NB4 (cell line): ENCODE measurements at places on chromosomes 16 and 17.

DNA sequence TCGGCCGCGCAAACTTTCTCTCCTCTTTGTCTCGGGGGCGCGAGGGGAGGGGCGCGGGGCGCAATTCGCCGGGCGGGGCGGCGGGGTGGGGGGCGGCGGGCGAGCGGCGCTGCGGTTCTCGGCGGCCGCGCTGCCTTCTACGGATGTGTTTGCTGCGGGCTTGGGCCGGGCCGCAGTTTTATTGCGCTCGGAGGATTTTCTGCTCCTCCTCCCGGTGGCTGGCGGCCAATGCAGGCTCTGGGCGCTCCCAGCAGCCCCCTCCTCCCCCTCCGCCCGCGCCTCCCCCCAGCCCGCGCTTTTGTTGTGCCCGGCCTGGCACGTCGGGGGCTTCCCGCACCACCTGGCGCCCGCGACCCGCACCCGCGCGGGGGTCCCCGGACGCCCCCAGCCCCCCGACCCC lies at the start of gene TIMP2:
TSS of gene TIMP2 (minus strand) at position 154 of the 400 bp plus-strand sequence. CDS start 299 bp downstream, outside the sequence.
- DNase-seq = peak; percentile 89

DNA sequence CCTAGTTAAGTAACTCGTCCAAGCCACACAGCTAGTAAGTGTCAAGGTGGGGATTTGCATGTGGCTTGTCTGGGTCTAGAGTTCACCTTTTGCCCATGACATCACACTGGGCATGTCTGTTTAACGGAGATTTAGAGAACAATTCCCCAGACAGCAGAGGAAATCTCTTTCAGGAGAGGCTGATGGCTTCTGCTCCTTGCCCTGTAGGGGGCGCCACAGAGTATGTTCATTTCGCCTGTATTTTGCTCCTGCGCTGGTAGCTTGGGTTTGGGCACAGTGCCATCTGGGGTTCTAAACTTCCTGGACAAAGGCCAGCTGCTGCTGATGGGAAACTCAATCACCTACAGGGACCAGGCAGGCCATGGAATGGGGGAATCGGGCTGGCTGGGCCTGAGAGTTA lies 20.4 kb downstream of the OTOA start:
- peak; percentile 43 for DNase-seq

DNA sequence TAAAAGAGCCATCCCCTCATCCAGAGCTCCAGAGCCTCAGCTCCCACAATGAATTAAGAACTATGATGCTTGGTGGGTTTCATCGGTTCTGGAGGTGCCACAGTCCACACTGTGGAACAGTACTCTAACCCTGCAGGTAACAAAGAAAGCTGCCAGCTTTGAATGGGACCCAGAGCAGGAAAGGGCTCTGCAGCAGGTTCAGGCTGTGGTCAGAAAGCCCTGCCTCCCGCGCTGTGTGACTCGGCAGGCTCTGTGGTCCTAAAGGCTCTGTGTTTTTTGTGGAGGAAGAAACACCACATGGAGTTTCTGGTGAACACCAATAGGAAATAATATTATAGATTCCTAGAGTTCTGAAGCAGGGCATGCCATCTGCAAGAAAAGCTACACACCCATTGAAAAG lies 32.5 kb downstream of the MRPS23 start:
- no peak for DNase-seq

GRCh38 chr17:49162866-49163265 lies 30.3 kb downstream of the B4GALNT2 start:
- no peak for DNase-seq

GRCh38 chr17:48483004-48483403 lies 47.8 kb downstream of the HOXB1 start:
- DNase-seq = no peak

DNA sequence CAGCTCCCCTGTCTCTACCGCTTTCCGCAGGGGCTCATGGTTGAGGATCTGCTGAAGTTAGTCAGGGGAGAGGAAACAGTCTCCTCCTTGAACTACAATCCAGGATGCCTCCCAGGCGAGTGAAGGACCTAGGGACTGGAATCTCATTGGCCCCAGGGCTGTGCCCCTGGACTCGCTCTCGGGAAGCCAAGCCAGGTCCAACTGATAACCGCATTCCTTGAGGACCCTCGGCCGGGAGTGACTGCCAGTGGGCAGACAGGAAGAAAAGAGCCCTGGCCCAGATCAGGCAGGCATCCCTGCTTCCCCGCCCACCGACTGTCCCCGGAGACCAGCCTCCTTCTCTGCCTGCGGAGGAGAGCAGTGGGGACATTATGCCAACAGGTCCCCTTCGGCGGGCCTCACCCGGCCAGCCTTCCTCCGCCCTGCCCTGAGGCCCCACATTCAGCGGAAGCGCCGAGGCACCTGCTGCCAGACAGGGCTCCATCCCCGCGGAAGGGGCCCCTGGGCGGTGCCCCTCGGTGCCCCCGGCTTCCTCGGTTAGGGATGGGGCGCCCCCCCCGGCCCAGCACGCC lies 776 bp downstream of the LRRC75A start:
- DNase-seq = peak; percentile 58

DNA sequence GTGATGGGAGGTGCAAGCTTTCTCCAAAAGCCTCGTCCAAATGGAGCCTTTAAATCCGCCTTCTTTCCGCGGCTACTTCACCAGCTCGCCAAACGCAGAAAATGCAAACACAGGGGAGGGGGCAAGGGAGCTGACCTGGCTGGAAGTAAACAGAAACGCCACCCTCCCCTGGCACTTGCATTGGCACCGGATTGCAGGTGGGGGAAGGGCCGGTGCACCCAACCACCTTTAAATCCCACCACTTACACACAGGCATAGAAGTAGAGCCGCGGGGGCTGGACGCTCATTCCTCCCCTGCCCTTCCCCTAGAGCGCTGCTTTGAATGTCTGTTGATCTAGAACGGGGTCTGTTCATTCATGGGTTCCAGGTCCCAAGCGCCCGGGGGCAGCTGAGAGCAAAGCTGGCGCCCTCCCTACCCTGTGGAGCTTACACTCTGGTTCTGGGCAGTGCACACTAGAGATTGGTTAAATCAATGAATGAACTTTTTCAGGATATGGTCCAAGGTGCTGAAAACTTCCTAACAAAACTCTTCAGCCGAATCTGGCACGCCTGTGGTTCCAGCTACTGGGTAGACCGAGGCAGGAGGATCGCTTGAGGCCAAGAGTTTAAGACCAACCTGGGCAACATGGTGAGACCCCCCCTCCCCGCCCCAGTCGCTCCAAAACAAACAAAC lies 920 bp upstream of the ZCCHC14 start:
- no peak for DNase-seq

- DNase-seq = no peak
These were observed 80.4 kb downstream of the COX10 start for GRCh38 chr17:14149751-14150150.

GRCh38 chr17:19573075-19573474 lies 39.4 kb downstream of the SLC47A1 start:
- DNase-seq = peak; percentile 91

DNA sequence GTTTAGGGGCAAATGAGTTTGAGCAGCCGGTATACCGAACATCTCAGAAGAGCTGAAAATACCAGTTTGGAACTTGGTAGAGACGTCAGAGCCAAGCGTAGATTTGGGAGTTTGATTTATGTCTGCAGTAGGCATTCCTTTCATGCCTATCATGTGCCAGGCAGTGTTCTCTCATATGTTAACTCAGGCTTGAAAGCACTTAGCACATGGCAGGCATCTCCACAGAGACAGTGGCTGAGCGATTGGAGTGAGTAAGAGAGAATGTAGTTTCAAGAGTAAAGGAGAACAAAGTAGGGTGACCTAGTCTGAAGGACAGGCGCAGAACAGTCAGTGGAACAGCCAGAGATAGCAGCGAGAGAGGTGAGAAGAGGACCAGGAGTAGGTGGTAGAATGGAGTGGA lies 207.0 kb downstream of the FTO start:
- no peak for DNase-seq

DNA sequence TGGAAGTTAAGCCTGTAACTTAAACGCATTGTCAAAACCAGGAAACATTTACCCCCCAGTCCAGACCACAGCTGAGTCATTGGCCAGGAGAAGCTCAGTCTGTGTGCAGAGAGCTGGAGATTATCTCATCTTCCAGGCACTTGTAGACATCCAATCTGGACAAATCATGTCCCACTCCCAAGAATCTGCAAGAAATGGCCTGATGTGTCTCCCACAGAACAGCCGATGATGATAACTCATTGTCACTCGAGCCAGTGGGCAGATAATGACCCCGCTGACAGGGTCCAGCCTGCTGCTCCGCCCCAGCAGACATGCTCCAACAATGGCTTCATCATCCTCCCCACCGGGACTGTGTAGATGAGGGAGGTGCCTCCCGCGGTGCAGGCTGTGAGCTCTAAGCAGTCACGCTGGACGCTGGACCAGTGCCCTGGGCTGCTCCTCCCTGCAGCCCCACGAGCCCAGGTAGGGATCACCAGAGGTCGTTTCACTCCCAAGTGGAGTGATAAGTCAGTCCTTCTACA lies 322.5 kb downstream of the C16orf95 start:
- peak; percentile 86 for DNase-seq

- DNase-seq = no peak
These were observed 450.4 kb downstream of the MAF start for GRCh38 chr16:79150151-79150550.

DNA sequence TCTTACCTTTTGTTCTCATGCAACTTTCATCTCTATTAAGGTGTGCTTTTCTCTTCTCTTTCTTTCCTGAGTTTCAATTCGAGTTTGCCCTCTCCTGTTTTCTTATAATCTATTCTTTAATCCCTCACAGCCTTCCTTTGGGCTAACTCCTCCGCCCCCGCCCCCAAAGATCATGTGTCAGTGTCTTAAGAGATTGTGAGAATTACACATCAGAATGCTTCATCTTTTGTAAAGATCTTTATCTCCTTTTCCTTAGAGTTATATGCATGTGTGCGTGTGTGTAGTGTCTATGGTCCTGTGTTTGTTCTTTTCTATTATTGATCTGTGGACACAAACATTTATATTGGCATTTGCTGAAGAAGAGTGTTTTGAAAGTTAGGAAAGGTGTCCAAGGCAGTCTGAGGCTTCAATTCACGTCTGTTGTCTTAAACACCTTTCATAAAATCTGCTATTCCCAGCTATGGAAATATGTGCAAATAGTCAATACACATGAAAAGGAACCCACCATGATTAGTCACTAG lies 6.1 kb upstream of the ALDH3A2 start:
- no peak for DNase-seq

DNA sequence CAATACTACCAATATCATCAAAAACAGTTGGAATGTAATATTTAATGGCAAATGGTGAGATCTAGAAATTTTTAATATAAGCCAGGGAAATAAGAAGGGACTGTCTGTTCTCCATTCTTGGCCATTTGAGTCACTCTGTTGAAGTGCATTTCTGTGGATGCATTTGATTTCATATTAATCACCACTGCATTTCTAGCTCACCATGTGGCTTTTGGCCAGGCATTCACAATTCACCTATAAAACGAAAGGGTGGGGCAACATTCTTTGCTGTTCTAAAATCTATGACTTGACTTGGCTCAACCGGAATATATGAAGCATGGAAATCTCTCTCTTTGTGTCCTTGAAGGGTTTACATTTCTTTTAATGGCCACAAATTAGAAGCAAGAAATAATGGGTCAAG lies 483.0 kb downstream of the SLC39A11 start:
- DNase-seq = no peak

DNA sequence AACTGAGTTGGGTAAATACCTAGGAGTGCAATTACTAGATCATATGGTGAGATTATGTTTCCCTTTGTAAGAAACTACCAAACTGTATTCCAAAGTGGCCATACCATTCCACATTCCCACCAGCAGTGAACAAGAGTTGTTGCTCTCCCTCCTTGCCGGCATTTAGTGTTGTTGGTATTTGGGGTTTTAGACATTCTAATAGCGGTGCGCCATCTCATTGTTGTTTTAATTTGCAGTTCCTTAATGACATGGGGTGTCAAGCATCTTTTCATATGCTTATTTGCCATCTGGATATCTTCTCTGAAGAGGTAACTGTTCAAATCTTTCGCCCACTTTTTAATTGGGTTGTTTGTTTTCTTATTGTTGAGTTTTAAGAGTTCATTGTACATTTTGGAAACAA lies 164.2 kb upstream of the LHX1 start:
- DNase-seq = no peak

DNA sequence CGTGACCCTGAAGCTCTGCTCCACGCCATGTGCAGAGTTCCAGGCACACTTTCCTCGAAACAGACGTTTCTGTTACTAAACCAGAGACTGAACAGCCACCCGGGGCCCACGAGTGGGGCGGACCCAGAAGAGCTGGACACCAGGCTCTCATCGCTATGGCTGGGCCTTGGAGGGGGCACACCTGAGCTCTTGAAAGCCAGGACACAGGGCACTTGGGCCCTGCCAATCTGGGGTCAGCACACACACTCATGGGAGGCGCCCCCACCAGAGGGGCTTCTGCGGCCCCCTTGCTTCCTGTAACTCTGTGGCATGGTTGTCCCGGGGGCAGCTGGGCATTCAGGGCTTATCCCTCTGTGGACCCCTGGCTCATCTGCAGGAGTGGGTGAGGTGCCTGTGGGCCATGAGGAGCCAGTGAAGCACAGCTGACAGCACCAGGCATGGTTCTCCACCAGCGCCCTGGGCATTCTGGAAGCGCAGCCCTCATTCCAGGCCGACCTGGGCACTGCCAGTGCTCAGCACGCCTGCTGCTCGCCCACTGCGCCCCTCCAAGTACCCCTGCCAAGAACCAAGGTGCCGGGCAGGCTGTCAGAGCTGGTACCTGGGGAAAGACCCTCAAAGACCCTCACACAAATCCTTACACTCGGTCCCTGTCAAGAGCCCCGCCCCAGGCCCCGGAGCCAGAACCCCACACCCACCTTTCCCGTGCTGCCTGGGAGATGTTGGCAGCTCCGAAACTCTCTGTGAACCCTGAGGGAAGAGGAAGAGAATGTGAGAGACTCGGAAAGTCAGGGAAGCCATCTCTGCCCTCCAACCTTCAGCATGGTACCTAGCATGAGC lies 61.1 kb downstream of the IL21R start:
- no peak for DNase-seq

DNA sequence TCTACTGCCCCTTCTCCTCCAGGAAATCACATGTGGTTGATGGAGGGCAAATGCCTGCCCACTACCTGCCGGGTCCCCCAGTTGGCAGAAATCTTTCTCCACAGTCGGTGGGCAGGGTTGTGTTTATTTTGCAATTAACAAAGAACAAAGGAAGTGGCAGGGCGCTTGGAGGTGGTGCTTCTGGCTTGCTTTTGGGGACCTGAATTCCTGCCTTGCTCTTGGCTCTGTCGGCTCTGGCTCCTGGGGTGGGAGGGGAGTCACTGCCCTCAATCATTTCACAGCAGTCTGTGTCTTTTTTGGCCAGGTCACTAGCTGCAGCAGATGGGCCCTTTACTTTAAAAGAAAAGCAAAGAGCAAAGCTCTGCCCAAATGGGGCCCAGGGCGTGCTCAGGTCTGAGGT lies 69.2 kb downstream of the C16orf78 start:
- no peak for DNase-seq

- DNase-seq = peak; percentile 87
These were observed 29.8 kb downstream of the ZC3H18 start for GRCh38 chr16:88599825-88600538.

- no peak for DNase-seq
These were observed 52.8 kb downstream of the MARCHF10 start for GRCh38 chr17:62755141-62755851.
